Cardiac septum (tissue), 1 donor: ENCODE measurements at places on chromosomes 12 and 14. TPM values are rescaled to one million over a fixed set of nuclear protein-coding genes. Genes with fewer than 3 reads are reported as not detected.

- no peak for DNase-seq
Measured at GRCh38 chr12:55025508-55025907, 5.7 kb downstream of the NEUROD4 start.

- no peak for DNase-seq
Measured at GRCh38 chr14:34164162-34164864, 213.4 kb upstream of the EGLN3 start.

Gene KDM5A
- 35.3 TPM for total RNA-seq

GRCh38 chr12:3294481-3294911, 196.5 kb upstream of the PRMT8 start:
- DNase-seq: no peak
